ENCODE measurements at places on chromosomes 5 and 9. TPM values are rescaled to one million over a fixed set of nuclear protein-coding genes. Genes with fewer than 3 reads are reported as not detected.

- no peak for ATAC-seq
Measured at GRCh38 chr5:142911170-142911569, 141.0 kb downstream of the ARHGAP26 start.

The SMIM27 gene
- 7.2 TPM for total RNA-seq

GRCh38 chr5:105885266-105885665, 1785.5 kb downstream of the EFNA5 start:
- no peak for ATAC-seq

DNA sequence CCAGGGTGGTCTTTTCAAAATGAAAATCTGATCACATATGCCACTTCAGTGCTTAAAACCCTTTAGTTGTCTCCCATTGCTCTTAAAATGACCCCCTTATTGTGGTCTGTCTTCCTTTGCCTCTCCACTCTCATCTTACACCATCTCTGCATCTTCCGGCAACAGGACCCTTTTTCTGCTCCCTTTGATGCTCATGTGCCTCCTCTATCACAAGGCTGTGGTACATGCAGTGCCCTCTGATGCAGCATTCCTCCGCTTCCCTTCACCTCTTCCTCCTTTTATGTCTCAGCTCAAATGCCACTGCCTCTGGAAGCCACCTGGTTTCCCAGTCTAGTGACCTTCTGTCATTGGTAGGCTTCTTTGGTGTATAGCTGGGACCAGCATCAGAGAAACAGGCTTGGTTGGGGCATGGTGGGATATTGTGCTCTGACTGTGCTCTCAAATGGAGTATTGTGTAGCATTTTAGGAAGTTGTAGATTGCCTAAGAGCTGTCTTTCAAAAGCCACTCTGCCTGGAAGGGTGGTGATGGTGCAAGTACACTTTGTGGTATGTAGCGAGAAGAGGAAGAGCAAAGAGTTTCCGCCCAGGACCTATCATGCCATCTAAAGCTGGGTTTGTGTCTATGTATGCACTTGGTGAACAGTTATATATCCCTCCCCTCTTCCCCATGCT, 28.1 kb downstream of the ARHGAP26 start:
- ATAC-seq = peak; percentile 52

The PCDHA1 gene
- not detected for total RNA-seq

DNA sequence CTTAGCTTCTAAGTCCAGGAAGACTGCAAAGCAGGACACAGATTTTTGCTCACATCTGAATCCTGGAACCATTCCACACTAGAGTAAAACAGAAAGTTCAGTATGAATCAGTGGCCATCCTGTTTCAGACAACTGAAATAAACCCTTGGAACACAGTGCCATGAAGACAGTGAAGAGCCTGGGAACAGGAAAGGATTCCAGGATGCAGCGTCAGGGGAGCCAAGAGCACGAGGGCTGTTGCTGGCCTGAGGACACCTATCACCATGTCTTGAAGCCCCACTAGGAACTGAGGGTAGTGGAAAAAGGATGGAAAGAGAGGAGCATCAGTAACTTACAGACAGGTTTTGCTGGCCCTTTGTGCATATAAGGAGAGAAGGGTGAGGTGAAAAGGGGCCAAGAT, 115.3 kb upstream of the FSTL4 start:
- no peak for ATAC-seq

DNA sequence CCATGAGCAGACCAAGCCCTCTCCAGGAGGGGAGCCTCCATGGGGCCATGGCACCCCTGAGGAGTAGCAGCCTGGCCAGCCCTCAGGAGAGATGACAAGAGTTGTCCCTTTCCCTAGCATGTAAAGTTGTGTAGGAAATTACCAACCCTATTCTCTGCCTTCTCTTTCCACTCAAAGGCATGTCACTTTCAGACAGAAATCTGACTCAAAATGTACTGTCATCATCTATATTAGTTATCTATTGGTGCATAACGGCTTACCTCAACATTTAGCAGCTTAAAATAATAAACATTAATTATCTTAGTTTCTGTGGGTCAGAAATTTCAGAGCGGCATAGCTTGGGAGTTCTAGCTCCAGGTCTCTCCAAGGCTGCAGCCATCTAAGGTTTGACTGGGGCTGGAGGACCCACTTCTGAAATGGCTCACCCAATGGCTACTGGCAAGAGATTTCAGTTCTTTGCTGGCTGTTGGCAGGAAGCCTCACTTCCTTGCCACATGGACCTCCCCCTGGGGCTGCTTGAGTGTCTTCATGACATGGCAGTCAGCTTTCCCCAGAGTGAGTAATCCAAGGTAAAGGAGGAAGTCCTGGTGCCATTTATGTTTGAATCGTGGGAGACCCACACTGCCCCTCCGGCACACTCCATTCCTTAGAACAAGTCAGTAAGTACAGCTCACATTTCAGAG, 632.3 kb downstream of the CCDC171 start:
- ATAC-seq = no peak

The OR1L8 gene
- not detected for total RNA-seq

- no peak for ATAC-seq
Measured at GRCh38 chr5:172598251-172599203, 42.5 kb upstream of the NEURL1B start.

GRCh38 chr5:137438932-137439331, 60.2 kb downstream of the SPOCK1 start:
- ATAC-seq = no peak

DNA sequence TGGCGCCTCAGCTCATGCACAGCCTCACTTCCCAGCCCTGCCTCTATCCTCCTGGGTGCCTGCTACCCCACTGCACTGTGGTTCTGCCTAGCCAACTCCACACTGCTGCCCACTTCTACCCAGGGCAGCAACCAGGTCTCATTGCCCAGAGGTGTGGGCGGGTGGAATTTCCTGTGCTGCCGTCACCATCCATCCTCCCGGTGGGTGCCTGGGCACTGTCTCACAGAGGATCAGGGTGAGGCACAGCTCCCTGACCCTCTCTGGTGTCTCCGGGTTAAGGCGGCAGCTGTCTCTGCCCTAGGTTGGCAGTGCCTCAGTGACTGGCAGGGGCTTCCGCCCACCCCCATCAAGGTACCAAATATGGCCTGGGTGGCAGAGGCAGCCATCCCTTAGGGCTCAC, 4.3 kb upstream of the MTMR12 start:
- ATAC-seq = no peak

The LCN2 gene
- 525 TPM for total RNA-seq

The SIT1 gene
- total RNA-seq = 0.44 TPM

GRCh38 chr9:4982721-4983482, 2.2 kb upstream of the JAK2 start:
- no peak for ATAC-seq

- no peak for ATAC-seq
Measured at GRCh38 chr5:172003746-172004145, 2.7 kb downstream of the FBXW11 start.

- ATAC-seq = peak; percentile 46
Measured at GRCh38 chr5:146731909-146732659, 146.5 kb downstream of the PPP2R2B start.

All from esophagus mucosa (tissue), 1 donor.